ENCODE measurements at places on chromosomes 2 and 18.

GRCh38 chr2:101486258-101486701, 11.4 kb upstream of the RFX8 start:
- no peak for DNase-seq

DNA sequence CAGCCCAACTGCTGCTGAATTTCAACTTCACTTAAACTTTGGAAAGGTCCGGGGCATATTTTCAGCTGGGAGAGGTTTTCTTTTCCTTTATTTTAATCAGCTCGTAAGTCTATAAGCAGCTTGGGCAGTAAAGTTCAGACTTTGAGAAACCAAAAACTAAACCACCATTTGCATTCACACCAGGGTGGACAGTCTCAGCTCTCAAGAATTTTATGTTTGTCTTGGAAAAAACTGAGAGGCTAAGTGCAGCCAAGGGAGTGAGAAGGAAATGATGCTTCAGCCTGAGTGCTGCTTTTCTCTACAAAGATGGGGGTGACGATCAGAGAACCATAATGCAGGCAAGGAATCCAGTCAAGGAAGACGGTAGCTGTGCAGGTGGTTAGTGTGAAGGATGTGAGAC, 30.2 kb downstream of the MCFD2 start:
- no peak for DNase-seq

DNA sequence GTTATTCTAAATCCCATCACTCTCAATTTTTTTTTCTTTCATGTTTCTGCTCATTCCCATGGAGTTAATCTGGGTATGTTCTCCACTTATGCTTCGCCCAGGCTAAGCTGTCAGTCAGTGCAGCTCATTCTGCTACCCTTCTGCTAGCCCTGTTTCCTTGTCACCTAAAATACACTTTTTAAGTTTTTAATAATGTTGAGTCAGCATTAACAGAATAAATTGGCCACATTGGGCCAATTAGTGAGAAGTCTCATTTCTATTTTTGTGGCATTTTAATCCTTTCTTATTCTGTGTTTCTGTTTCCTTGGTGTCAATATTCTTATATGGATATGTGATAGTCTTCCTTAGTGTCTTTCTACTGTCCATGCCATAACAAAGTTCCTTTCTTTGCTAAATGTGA, 1126.2 kb downstream of the DPP10 start:
- no peak for DNase-seq

DNA sequence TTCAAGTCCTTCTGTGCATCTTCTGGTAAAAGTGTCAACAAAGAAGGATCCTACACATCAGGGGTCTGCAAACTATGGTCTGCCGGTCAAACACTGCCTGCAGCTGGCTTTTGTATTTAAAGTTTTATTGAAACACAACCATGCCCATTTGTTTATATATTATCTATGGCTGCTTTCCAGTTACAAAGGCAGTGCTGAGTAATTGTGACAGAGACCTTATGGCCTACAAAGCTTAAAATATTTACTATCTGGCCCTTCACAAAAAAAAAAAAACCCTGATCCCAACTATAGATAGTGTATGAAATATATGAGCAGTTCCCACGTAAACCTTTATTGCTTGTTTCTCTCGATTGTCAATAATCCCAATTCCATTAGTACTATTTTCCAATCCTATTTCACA, 101.4 kb downstream of the RBMS1 start:
- DNase-seq, result no peak

- no peak for DNase-seq
Observed at GRCh38 chr18:35324926-35325655, 19.1 kb downstream of the ZNF24 start.

- DNase-seq, result no peak
Observed at GRCh38 chr2:88660622-88661021, 30.9 kb upstream of the RPIA start.

Measured in NCI-H748 treated with DMSO at 0.1 percent for 48 hours (cell line).